Posterior vena cava (tissue), 2 donors: ENCODE measurements at places on chromosomes 13 and 19. TPM values are rescaled to one million over a fixed set of nuclear protein-coding genes. Genes with fewer than 3 reads are reported as not detected.

ONECUT3 gene
- not detected for total RNA-seq

FFAR3 gene
- 0.14 TPM for total RNA-seq

GAS6 gene
- 201 TPM for total RNA-seq

LYPD3 gene
- total RNA-seq = 0.52 TPM

FARSA gene
- 30.8 TPM for total RNA-seq

MADCAM1 gene
- total RNA-seq = 0.42 TPM

APOC4 gene
- not detected for total RNA-seq

ABCA7 gene
- 4.0 TPM for total RNA-seq

DAND5 gene
- total RNA-seq = not detected
